ENCODE measurements at places on chromosomes 2 and 18.

GRCh38 chr2:111176867-111177266 is 56.2 kb downstream of the BCL2L11 start:
- DNase-seq = no peak

DNA sequence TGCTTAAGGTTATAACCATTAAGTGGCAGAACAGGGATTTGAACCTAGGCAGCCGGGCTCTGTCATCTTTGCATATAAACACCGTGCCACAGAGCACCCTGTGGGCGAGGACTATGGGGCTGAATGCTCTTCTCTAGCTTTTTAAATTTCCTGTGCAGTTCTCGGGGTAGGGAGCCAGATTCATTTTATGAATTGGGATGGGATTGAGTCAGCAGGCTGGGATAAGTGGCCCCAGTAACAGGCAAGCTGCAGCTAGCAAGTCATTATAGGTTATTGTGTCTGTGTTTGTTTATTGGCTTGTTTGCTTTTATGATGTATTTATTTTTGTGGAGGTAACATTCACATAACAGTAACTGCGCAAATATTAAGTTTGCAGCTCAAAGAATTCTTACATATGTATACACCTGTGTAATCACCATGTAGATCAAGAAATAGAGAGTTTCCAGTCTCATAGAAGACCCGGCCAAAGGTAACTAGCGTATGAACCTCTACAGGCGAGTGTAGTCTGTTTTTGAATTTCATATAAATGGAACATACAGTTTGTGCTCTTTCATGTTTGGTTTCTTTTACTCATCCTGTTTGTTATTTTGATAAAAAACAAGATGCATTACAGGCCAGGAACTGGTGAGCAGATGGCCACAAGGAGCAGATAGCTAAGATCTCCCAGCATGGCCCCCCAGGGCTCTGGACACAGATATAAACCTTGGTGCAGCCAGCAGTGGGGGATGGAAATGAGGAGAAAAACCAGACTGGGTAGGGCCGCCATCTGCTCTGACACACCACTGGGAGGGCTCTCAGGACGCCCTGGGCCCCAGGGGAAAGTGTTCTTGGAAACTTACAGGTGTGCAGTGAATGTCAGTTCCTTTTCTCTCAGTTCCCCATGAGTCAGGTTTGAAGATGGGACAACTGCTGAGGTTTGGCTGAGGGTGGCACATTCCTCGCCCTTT is 49.2 kb upstream of the GPR155 start:
- DNase-seq = no peak

DNA sequence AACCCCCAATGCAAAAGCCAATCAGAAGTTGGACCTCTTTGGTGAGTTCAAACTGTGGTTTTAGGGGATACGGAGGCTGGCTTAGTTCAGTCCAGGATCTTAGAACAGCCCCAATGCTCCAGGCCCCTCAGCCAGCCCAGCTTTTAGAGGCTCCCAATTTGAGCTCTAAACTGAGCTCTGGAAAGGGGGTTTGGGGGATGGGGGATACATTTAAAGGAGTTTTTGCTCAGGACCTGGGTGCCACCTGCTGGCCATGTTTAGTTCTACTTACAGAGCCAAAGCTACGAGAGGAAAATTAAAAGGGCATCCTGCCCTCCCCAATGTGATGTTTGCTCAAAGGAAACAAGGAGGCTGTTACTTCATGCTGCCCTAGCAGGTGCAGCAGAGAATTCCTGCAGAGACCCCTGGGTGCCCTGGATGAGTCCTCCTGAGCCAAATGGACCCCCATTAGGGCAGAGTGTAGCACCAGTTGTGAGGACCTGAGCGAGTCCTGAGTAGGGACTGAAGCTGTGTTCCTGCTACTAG is 15.9 kb upstream of the TMEM214 start:
- DNase-seq = peak; percentile 7

DNA sequence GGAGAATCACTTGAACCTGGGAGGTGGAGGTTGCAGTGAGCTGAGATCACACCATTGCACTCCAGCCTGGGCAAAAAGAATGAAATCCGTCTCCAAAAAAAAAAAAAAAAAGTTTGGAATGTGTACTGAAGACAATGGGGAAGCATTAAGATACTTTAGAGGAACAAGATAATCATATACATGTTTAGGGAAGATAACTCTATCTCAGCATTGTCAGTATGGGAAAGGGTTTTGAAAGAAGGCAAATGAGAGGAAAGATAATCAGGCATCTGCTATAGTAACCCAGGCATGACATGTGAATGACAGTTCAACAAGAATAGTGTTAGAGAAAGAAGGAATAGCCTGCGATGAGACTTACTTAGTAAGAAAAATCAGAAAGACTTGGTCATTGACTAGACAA is 112.0 kb downstream of the ATAD2B start:
- DNase-seq = no peak

- no peak for DNase-seq
These were observed 232.5 kb upstream of the CTAGE1 start for GRCh38 chr18:22650247-22650646.

DNA sequence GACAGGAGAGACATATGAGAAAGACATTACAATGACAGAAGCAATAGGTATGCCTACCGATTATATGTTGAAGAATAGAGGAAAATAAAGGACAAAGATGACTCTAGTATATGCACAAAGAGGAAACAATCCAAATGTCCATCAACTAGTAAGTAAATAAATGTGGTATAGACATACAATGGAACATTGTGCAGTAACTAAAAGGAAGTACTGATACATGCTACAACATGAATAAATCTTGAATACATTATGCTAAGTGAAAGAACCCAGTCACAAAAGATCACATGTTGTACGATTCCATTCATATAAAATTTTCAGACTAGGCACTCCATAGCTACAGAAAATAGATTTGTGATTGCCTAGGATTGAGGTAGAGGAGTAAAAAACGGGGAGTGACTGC is 28.5 kb upstream of the PGAP1 start:
- no peak for DNase-seq

DNA sequence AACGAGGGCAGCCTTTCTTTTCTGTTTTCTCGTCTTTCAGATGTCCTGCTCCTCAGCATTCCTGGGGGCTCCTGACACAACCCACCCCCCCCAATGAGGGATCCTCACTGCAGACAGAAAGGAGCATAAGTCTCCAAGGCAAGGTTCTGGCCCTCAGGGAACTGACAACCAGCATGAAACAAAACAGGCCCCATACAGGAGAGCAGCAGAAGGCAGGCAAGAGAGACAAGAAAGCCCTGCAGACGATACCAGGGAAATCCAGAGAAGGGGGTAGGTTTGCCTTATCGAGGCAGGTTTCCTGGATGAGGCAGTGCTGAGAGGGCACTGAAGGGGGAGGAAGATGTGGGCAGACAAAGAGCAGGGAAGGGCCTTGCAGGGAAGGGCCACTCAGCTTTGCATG is 103.9 kb upstream of the EPAS1 start:
- DNase-seq = no peak

GRCh38 chr2:175003875-175004729 is 1.1 kb downstream of the CHN1 start:
- DNase-seq = no peak

GRCh38 chr18:13482618-13482945 is 243.8 kb downstream of the FAM210A start:
- no peak for DNase-seq

GRCh38 chr18:42429196-42429595 is 474.2 kb downstream of the PIK3C3 start:
- no peak for DNase-seq

DNA sequence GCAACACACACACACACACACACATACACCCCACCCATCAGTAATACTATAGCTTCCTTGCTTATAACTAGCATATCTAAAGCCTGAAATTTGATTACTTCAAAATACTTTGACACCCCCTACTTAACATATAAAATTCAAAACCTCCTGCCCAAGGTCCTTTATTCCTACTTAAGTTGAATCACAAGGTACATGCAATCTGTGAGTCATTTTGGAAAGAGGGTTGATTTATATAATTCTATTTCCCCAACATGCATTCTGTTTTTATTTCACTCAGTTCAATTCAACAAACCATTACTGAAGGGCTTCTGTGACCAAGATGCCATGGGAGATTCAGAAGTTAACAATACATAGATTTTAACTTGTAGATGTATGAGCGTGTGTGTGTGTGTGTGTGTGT is 420.7 kb downstream of the METTL4 start:
- no peak for DNase-seq

- DNase-seq = no peak
These were observed 9.7 kb downstream of the TCF23 start for GRCh38 chr2:27158468-27158867.

- DNase-seq = no peak
These were observed 36.2 kb upstream of the TAF1B start for GRCh38 chr2:9807056-9807455.

DNA sequence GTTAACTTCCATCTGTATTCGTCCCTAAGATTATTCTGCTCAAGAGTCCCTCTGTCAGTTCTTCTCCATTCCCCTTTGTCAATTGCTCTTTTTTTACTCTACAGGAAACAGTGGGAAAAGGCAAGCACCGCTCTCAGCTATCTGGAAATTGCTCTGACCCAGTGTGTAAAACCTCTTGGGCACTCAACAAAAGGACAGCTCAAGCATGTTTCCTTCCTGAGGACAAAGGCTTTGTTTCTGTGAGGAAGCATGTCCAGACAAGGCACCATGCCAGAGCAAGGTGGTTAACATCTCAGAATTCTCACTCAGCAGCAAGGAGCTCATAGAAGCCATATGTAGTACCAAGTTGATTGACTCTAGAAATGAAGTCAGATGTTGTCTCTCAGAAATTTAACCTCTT is 735.6 kb downstream of the TSN start:
- no peak for DNase-seq

- DNase-seq = no peak
These were observed 61.7 kb upstream of the MCFD2 start for GRCh38 chr2:46977280-46977665.

DNA sequence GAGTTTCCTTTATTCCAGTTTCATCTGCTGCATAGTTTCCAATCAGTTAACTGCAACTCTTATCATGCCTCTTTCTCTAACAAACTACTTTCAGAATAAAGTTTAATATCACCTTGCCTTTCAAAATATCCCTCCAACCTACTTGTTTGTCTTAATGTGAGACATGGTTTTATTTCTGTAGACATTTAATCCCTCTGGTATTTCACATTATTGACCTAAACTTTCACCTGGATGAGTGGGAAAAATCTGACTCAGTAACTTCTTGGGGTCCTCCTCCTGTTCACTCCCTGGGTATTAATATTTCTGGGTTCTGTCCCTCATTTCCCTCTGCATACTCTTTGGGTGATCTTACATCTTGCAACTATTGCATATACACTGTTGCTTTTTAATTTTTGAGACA is 27.9 kb downstream of the MSH6 start:
- DNase-seq = no peak

- no peak for DNase-seq
These were observed 126.1 kb downstream of the FAM161A start for GRCh38 chr2:61727746-61728145.

DNA sequence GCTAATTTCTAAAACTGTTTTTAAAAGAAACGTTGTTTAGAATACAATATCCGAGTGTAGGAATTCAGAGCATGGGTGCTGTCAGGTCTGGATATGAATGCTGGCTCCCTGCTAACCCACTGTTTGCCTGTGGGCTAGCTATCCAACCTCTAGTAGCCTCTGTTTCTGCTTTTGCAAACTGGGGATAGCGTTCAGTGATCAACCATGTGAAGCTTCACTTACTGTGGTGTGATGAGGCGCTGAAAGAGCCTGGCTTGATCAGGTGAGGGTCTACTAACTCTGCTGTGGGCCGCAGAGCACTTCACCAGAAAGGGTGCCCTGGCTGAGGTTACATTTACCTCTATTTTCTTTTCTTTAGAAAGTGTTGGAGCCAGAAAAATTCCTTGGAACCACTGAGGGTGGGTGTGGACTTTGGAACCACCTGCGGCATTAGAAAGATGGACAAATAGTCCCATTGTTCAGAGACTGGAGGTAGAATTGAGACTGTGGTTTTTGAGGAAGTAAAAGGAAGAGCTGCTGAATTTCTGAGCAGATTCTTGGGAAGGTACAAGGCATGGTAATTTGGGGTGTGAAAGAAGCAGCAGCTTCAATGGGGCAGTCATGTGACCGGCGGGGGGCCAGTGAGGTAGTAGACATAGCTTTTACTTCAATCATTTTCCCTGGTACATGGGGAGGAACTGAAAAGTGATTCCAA is 96.3 kb upstream of the CD302 start:
- no peak for DNase-seq

DNA sequence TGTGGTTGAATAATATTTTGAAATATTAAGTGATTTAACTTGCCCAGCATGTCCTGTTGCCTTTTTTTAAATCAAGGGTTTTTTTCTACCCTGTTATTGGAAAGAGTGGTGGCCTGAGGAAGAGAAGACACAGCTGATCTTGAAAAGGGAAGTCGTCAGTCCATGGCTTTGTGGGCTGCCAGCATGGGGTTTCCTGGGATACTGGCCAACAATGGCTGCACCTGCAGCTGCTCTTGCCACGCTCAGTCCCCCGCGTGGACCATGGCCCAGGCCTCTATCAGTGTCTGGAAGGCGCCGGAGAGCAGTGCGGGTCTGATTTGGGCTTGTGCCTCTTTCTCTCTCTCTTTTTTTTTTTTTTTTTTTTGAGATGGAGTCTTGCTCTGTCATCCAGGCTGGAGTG is 99.3 kb downstream of the ASB1 start:
- DNase-seq = no peak

- DNase-seq = no peak
These were observed 154.1 kb upstream of the BOD1L2 start for GRCh38 chr18:56992777-56993176.

DNA sequence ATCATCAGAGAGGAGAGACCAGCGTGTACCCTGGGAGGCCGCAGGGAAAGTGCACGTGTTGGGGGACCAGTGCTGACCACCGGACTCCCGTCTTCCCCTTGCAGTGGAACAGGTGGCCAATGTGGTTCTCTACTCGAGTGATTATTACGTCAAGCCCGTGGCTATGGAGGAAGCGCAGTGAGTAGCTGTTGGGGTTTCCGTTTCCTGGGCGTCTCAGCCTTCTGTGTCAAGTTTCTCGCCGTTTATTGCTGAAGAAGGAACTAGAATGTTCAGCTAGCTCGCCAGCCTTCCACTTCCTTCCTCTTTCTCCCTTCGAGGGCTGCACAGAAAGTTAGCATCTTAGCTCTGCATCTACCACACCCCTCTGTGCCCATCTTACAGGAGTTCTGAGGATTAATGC is 22.8 kb upstream of the DGKD start:
- no peak for DNase-seq

- DNase-seq = no peak
These were observed 18.3 kb downstream of the NHEJ1 start for GRCh38 chr2:219142329-219142728.

DNA sequence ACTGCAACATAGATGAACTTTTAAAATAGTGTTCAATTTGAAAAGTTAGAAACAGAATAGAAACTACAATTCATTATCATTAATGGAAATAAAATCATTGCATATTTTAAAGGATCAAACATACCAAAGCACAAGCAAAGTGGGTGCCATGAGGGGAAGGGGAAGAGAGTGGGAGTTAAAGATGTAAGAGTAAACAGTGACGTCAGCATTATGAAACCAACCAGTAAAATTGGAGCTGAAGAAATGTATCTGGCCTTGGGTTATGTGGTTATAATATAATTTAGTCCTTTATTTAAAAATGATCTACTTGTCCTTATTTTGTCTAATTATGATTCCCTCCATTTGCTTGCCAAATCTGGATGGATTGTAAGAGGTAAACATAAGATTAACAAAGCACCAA is 6.0 kb downstream of the LINC00305 start:
- no peak for DNase-seq

GRCh38 chr2:121130301-121130850 is 154.6 kb downstream of the TFCP2L1 start:
- no peak for DNase-seq
